GM10248 (cell line): ENCODE measurements at places on chromosomes 16 and 17.

- no peak for DNase-seq
These were observed 1.7 kb downstream of the ACSM5 start for GRCh38 chr16:20411055-20411454.

DNA sequence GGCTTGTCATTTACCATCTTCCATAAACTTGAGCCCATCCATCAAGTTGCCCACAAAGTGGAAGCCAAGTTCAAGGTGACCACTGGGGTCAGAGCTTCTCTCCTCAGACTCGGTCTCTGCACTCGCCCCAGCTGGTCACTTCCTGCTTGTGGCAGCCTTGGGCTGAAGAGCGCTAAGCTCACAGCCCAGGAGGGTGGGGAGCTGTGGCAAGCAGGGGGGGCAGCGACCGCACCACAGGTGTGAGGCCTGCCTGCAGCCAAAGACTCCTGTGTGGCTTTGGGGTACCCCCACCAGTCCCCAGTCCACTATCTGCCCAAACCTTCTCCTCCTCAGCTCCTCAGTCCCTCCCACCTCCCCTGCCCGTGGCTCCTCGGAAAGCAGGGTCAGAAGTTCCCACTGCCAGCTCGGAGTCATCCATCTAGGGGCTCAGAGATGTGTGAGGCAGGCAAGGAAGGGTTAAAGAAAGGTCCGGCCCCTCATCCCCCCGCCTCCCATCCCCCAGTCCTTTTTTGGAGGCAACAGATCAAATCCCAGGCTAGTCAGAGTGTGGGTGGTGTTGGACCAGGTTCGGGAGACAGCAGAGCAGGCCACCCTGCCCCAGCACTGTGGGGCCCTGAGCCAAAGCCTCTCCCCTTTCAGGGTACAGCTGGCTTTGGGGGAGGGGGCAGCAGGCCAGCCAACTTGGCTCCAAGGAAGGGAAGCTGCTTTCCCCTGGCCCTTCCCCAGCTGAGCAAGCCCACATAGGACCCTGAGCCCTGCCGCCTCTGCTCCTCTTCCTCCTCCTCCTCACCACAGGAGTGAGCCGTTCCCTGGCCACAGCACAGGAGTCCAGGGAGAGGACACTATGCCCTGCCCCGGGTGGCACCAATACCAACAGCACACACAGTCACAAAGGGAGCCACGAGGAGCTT is 3.2 kb downstream of the CSF3 start:
- no peak for DNase-seq

DNA sequence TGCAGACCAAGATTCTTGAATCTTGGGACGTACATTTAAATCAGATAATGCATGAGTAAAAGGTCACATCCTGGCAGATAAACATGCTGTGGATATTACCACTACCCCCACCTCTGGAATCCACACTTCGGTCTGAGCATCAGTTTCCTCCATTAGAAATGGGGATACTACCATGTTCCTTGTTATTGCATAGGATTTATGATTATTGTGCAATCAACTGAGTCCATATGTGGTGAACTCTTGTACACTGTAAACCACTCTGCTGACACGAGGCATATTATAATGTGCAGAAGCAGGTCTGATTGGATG is 108.7 kb downstream of the VAT1L start:
- no peak for DNase-seq

DNA sequence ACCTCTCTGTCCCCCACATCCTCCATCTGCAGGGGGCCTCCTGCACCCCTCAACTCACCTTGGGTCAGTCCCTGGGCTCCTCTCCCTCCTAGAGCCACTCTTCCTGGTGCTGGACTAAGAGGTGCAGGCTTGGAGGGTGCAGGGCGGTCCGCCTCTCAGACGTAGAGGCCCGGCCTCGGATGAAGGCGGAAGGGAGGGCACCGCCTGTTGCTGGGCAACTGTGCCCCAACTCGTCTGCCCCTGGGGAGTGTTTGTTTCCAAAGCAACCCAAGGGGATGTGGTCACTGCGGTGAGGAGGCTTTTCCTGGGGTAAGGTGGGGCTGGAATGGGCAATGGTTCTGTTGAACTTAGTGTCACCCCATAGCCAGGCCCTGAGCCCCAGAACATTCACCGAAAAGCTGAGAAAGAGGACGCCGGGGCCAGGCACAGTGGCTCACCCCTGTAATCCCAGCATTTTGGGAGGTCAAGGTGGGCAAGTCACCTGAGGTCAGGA is at the start of gene C16orf54:
C16orf54 (minus strand) TSS at position 138 of the 493 bp plus-strand sequence. CDS start 1,039 bp downstream, outside the sequence.
- peak; percentile 72 for DNase-seq
